ENCODE measurements at places on chromosomes 13 and 19.

DNA sequence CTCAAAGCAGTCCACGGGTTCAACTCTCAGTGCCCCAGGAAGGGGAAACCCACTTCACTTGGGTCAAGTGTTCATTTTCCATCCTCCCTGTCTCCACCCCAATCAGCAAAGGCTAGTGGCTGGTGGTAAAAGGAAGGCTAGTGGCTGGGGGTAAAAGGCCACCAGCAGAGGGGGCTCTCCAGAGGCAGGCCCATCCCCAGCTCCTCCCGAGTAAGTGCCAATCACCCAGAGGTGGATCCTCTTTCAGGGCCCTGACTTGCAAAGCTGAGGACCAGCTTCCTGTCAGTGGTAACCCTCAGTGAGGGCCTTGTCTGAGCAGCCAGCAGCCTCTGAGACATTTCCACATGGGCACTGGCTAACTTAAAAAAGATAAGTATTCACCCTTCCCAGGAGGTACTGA is 22.0 kb upstream of the TPT1 start:
- H3K27me3 ChIP-seq: no peaks in the 10 kb centered on the region
- H3K4me1 ChIP-seq: no peaks in the 10 kb centered on the region
- H3K4me3 ChIP-seq: no peak overlapping the region
- H3K27ac ChIP-seq: no peak overlapping the region
- peaks cover 32% of the 10 kb centered on the region for H3K36me3 ChIP-seq
- DNase-seq: no peak

- peaks cover 49% of the 10 kb centered on the region for H3K4me1 ChIP-seq
- no peaks in the 10 kb centered on the region for H3K27me3 ChIP-seq
- DNase-seq: no peak
- H3K4me3 ChIP-seq: no peak overlapping the region
Measured at GRCh38 chr13:98265692-98266551, 88.9 kb upstream of the RNF113B start.

DNA sequence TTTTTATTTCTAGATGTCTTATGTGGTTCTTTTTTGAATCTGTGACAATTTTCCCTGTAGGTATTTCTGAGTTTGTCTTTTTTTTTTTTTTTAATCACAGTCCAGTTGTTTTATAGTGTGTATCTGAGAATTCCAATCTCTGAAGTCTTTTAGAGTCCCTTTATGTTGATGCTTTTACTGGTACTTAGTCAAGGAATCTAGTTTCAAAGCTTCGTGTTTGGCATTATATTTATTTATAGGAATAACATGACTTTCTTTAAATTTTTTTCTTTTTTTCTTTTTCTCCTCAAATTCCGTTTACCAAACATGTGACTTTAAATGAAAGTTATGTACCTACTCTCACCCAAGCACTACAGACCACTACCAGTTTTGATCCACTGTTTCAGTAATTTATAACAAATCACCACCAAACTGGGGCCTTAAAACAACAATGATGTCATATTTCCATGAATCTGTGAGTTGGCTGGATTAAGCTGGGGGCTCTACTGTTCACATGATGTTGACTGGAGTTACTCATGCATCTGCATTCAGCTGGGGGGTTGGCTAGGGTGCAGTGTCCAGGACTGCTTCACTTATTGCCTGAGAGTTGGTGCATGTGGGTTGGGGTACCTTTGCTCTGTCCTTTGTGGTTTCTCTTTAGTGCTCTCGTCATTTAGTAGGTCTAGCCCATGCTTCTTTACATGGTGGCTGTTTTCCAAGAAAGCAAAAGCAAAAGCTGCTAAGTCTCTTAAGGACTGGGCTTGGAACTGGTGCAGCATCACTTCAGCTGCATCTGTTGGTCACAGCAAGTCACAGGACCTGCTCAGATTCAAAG is 22.3 kb downstream of the KCTD4 start:
- H3K27ac ChIP-seq: no peak overlapping the region
- H3K4me1 ChIP-seq: peaks cover 4% of the 10 kb centered on the region
- no peak for DNase-seq
- H3K27me3 ChIP-seq: no peaks in the 10 kb centered on the region
- no peak overlapping the region for H3K4me3 ChIP-seq

- no peaks in the 10 kb centered on the region for H3K27me3 ChIP-seq
- no peak overlapping the region for H3K27ac ChIP-seq
- no peak for DNase-seq
- H3K4me1 ChIP-seq: peaks cover 3% of the 10 kb centered on the region
- H3K4me3 ChIP-seq: no peak overlapping the region
Measured at GRCh38 chr13:71610876-71611275, 256.1 kb downstream of the DACH1 start.

- no peak overlapping the region for H3K4me3 ChIP-seq
- peaks cover 58% of the 10 kb centered on the region for H3K4me1 ChIP-seq
- H3K27ac ChIP-seq: peak overlapping the region; percentile 94
- H3K27me3 ChIP-seq: no peaks in the 10 kb centered on the region
Measured at GRCh38 chr19:44592451-44592890, 20.9 kb upstream of the IGSF23 start.

DNA sequence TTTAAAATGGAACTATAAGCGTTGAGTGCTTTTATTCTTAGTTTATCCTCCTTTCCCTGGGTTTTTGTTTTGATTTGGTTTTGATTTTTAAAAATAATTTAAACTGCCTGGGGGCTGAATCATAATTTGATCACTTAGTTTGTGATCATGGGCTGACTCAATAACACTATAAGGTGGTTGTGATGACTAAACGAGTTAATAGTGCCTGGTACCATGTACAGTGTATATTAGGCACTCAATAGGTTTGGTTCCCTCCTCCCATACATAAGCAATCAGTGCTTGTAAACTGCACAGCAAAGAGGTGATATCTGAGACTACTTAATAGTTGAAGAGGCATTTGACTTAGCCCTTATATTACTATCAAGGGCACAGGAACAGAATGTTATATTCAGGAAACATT is 200.9 kb upstream of the RFC3 start:
- no peak for DNase-seq
- no peak overlapping the region for H3K27ac ChIP-seq
- no peaks in the 10 kb centered on the region for H3K36me3 ChIP-seq
- no peak overlapping the region for H3K4me3 ChIP-seq
- no peaks in the 10 kb centered on the region for H3K27me3 ChIP-seq
- peaks cover 2% of the 10 kb centered on the region for H3K4me1 ChIP-seq

GRCh38 chr19:8566855-8567254 is 10.4 kb downstream of the MYO1F start:
- H3K27me3 ChIP-seq: no peaks in the 10 kb centered on the region
- DNase-seq: no peak
- no peak overlapping the region for H3K4me3 ChIP-seq
- H3K36me3 ChIP-seq: no peaks in the 10 kb centered on the region

- H3K27me3 ChIP-seq: peaks cover 32% of the 10 kb centered on the region
- H3K36me3 ChIP-seq: peaks cover 12% of the 10 kb centered on the region
- no peaks in the 10 kb centered on the region for H3K4me1 ChIP-seq
- no peak overlapping the region for H3K27ac ChIP-seq
- DNase-seq: no peak
Measured at GRCh38 chr19:1445932-1446712, 3.8 kb upstream of the APC2 start.

DNA sequence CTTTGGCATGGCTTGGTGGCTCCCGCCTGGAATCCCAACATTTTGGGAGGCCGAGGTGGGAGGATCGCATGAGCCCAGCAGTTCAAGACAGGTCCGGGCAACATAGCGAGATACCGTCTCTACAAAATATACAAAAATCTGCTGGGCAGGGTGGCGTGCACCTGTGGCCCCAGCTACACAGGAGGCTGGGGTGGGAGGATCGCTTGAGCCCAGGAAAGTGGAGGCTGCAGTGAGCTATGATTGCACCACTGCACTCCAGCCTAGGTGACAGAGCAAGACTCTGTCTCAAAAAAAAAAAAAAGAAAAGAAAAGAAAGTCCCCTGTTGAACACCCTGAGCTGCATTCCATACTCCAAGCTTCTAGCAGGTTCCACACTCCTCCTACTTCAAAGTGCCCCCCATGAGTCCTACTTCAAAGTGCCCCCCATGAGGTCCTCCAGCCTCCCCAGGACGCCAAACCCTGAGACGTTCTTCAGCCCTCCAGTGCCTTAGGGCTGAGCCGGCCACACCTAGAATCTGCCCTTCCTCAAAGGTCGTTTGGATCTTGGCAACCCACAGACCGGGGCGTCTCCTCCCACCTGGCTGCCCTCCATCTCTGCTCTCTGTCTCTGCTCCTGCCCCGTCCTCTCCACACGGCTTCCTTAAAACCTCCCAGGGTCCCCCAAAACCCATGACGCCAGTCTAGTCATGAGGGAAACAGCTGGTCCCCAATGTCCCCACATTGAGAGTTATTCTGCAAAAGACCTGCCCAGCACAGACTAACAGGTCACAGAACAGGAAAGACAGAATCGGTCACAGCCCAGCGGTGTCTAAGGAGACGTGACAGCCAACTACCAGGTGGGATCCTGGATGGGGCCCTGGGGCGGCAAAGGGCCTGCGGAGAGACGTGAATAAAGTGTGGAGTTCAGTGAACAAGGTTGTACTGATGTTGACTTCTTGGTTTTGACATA is 4.8 kb downstream of the TJP3 start:
- H3K36me3 ChIP-seq: no peaks in the 10 kb centered on the region
- peaks cover 12% of the 10 kb centered on the region for H3K4me1 ChIP-seq
- no peaks in the 10 kb centered on the region for H3K27me3 ChIP-seq
- peak overlapping the region; percentile 25 for H3K27ac ChIP-seq

- peaks cover 9% of the 10 kb centered on the region for H3K4me1 ChIP-seq
- H3K36me3 ChIP-seq: peaks cover 2% of the 10 kb centered on the region
- DNase-seq: no peak
- no peak overlapping the region for H3K4me3 ChIP-seq
Measured at GRCh38 chr19:2529473-2529918, 53.6 kb downstream of the GADD45B start.

- no peak overlapping the region for H3K4me3 ChIP-seq
- DNase-seq: no peak
- H3K27ac ChIP-seq: no peak overlapping the region
Measured at GRCh38 chr13:76213423-76213904, 577.3 kb downstream of the LMO7 start.

- H3K4me3 ChIP-seq: no peak overlapping the region
- H3K4me1 ChIP-seq: peaks cover 4% of the 10 kb centered on the region
- no peaks in the 10 kb centered on the region for H3K27me3 ChIP-seq
- H3K27ac ChIP-seq: no peak overlapping the region
- H3K36me3 ChIP-seq: peaks cover 8% of the 10 kb centered on the region
- DNase-seq: no peak
Measured at GRCh38 chr13:93882086-93882651, 597.3 kb downstream of the DCT start.

DNA sequence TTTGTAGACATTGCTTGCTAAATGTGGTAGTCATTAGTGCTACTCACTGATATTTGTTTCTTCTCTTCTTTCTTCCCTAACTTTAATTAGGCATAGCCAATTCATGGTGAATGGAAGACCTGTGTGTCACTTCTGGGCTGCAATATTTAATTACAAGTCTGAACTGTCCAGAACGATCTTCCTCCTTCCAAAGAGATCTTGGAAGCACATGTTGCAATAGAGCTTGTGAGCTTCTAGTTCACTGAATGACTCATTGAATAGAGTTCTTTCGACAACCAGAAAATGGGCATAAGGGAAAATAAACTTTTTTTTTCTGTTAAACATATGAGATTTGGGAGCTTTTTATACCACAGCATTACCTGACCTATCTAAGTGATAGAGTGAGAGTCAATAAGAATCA is 1264.6 kb downstream of the PCDH9 start:
- H3K4me3 ChIP-seq: no peak overlapping the region
- no peaks in the 10 kb centered on the region for H3K36me3 ChIP-seq
- no peaks in the 10 kb centered on the region for H3K27me3 ChIP-seq
- DNase-seq: no peak

- no peaks in the 10 kb centered on the region for H3K27me3 ChIP-seq
- H3K27ac ChIP-seq: no peak overlapping the region
- H3K4me1 ChIP-seq: no peaks in the 10 kb centered on the region
- no peak overlapping the region for H3K4me3 ChIP-seq
- peaks cover 33% of the 10 kb centered on the region for H3K36me3 ChIP-seq
Measured at GRCh38 chr19:57212109-57212508, 18.7 kb upstream of the AURKC start.

DNA sequence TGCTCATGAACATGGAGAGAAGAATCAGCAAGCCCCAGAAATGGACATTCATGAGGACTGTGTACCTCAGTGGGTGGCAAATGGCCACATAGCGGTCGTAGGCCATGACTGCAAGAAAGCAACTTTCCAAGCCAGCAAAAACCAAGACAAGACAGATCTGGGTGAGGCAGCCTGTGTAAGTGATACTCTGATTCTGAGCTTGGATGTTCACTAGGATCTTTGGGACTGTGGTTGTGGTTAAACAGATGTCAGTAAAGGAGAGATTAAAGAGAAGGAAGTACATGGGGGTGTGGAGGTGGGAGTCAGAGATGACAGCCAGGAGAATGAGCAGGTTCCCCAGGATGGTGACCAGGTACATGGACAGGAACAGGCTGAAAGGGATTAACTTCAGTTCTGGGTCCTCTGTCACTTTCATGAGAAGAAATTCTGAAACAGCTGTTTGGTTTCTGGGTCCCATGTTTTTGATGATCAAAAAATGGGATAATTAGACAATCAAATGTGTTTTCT is at the start of gene OR7G1:
OR7G1 (minus strand) TSS at position 457 of the 507 bp plus-strand sequence; CDS start at position 457, 0 bp downstream.
- no peak for DNase-seq
- no peak within 1 kb of the TSS for H3K4me3 ChIP-seq
- H3K27me3 ChIP-seq: no peaks in the 10 kb centered on the region
- no peaks in the 10 kb centered on the region for H3K4me1 ChIP-seq

- peaks cover 56% of the 10 kb centered on the region for H3K4me1 ChIP-seq
- peaks cover 5% of the 10 kb centered on the region for H3K36me3 ChIP-seq
- H3K4me3 ChIP-seq: no peak overlapping the region
- no peak for DNase-seq
Measured at GRCh38 chr13:98325724-98326123, 148.7 kb upstream of the RNF113B start.

DNA sequence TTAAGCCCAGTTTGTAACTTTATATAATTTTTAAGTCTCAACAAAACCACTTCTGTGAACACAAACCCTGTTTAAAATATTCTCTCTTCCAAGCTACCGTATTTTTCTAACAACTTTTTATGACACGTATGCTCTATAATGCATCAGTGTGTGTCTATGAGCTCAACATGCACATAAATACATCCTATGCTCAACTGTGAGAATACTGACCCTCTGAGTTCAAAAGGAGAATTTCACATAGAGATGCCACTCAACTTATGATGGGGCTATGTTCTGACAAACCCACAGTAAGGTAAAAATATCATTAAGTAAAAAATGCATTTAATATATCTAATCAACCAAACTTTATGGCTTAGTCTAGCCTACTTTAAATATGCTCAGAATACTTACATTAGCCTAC is 1139.7 kb upstream of the SPRY2 start:
- no peak overlapping the region for H3K4me3 ChIP-seq
- H3K36me3 ChIP-seq: peaks cover 3% of the 10 kb centered on the region
- H3K27me3 ChIP-seq: no peaks in the 10 kb centered on the region
- no peak for DNase-seq

DNA sequence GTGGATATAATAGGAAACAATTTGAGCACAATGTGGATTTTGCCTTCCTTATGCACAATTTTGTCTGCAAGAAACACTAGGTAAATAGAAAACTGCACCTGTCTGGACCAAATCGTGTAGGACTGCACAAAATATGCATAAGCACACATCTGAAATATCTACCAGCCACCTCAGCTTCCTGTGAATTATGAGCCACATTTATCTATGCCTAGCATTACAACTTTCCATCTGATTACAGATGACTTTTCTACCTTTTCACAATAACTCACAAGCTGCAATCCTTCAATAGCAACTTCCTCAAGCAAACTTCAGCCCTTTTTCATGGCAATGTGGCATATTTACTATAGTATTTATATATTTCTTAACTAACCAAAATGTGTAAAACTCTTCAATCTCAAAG is 5.7 kb upstream of the RFX2 start:
- H3K4me1 ChIP-seq: no peaks in the 10 kb centered on the region
- H3K36me3 ChIP-seq: no peaks in the 10 kb centered on the region
- no peak overlapping the region for H3K27ac ChIP-seq
- H3K4me3 ChIP-seq: no peak overlapping the region
- no peaks in the 10 kb centered on the region for H3K27me3 ChIP-seq
- no peak for DNase-seq

- H3K27ac ChIP-seq: peak overlapping the region; percentile 90
- no peaks in the 10 kb centered on the region for H3K27me3 ChIP-seq
- peaks cover 21% of the 10 kb centered on the region for H3K4me1 ChIP-seq
Measured at GRCh38 chr13:32737111-32737571, 150.9 kb downstream of the PDS5B start.

Data from progenitor cell of endocrine pancreas (in vitro differentiated cells).